Inflammatory macrophage treated with lipopolysaccharide for 1 hour (primary cell): ENCODE measurements at places on chromosomes 2 and 18.

GRCh38 chr2:160288324-160288723 lies 88.3 kb upstream of the ITGB6 start:
- DNase-seq = no peak

- no peak for DNase-seq
These were observed 14.8 kb downstream of the FAM237A start for GRCh38 chr2:206657087-206657486.

DNA sequence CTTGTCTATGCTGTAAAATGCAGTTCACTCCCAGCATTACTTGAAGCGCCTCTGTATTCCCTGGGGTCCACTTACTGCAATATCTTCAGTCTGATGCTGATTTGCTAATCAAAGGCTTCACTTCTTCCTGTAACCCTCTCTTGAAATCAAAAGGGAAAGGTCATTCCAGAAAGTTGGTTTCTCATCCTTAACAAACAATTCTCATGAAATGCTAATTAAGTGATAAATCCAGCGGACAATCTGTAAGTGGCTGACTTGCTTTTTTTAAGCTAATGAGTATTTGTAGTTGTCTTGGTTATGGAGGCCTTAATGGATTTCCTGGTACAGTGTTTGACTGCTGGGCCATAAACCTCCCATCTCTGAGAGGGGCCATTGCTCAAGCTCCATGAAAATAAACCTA lies 499.6 kb upstream of the HS6ST1 start:
- no peak for DNase-seq

- peak; percentile 64 for DNase-seq
These were observed 1.2 kb downstream of the SP3 start for GRCh38 chr2:173963817-173964564.

DNA sequence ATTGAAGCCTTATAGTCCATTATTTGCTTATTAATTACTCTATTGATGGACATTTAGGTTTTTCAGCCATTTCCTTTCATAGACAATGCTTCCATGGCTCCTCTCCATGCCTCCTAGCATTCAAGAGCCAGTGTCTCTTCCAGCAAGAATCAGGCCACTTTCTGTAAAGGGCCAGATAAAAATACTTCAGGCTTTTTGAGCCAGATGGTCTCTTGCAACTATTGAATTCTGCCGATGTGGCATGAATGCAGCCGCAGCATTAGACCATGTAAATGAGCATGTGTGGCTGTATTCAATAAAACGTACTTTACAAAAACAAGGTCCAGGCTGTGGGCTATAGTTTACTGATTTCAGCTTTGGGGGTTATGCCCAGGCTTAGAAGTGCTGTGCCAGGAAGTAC lies 38.5 kb downstream of the TRAF3IP1 start:
- DNase-seq = no peak

DNA sequence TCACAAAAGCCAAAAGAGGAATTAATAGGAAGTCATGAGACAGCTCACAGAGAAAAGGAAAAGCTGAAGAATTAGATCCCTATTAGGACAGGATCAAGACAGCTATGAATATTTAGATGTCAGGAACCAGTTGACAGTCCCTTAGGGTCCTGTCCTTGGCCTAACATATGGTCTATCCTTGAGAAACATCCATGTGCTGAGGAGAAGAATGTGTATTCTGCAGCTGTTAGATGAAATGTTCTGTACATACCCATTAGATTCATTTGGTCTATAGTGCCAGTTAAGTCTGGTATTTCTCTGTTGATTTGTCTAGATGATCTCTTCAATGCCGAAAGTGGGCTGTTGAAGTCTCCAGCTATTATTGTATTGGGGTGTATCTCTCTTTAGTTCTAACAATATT lies 37.6 kb upstream of the SLC40A1 start:
- no peak for DNase-seq

GRCh38 chr2:69169655-69170389 lies 156.8 kb downstream of the ANTXR1 start:
- no peak for DNase-seq

- no peak for DNase-seq
These were observed 165.0 kb downstream of the KLHL29 start for GRCh38 chr2:23549821-23550530.
